ENCODE measurements at places on chromosomes 3 and 15. TPM values are rescaled to one million over a fixed set of nuclear protein-coding genes. Genes with fewer than 3 reads are reported as not detected.

The CLRN1 gene
- not detected for polyA plus RNA-seq

The ECE2 gene
- polyA plus RNA-seq: 0.49 TPM

The PLSCR5 gene
- polyA plus RNA-seq: not detected

The ITGB5 gene
- 77.2 TPM for polyA plus RNA-seq

The CHRM5 gene
- 0.03 TPM for polyA plus RNA-seq

The ESYT3 gene
- polyA plus RNA-seq: 2.4 TPM

The C3orf62 gene
- 3.0 TPM for polyA plus RNA-seq

The RHOV gene
- 4.0 TPM for polyA plus RNA-seq

The RAB6B gene
- 2.5 TPM for polyA plus RNA-seq

The FRMD4B gene
- 5.9 TPM for polyA plus RNA-seq

The ACTC1 gene
- polyA plus RNA-seq: 1,546 TPM

The CHMP2B gene
- polyA plus RNA-seq: 35.9 TPM

The GABRG3 gene
- polyA plus RNA-seq: not detected

The MAGI1 gene
- 9.7 TPM for polyA plus RNA-seq

The FXR1 gene
- 104 TPM for polyA plus RNA-seq

The SMCO1 gene
- not detected for polyA plus RNA-seq

The RASGRF1 gene
- polyA plus RNA-seq: 0.10 TPM

The VIPR1 gene
- polyA plus RNA-seq: 6.2 TPM

The POTEB2 gene
- not detected for polyA plus RNA-seq

The GRK7 gene
- 0.05 TPM for polyA plus RNA-seq

The POLQ gene
- 0.11 TPM for polyA plus RNA-seq

The CLSTN2 gene
- 1.1 TPM for polyA plus RNA-seq

The MKRN2OS gene
- 0.33 TPM for polyA plus RNA-seq

The GP5 gene
- 0.10 TPM for polyA plus RNA-seq

The CGNL1 gene
- polyA plus RNA-seq: 12.7 TPM

The GPR27 gene
- polyA plus RNA-seq: 3.3 TPM

The MYL3 gene
- 4.0 TPM for polyA plus RNA-seq

The CLDN16 gene
- polyA plus RNA-seq: 0.16 TPM

The ZIC4 gene
- not detected for polyA plus RNA-seq

The IP6K2 gene
- 83.2 TPM for polyA plus RNA-seq

The CRELD1 gene
- polyA plus RNA-seq: 72.3 TPM

The UMPS gene
- polyA plus RNA-seq: 15.0 TPM

The PRR20G gene
- not detected for polyA plus RNA-seq

The ZNF80 gene
- polyA plus RNA-seq: 0.04 TPM

The P2RY1 gene
- polyA plus RNA-seq: 4.1 TPM

The PLAAT1 gene
- 0.60 TPM for polyA plus RNA-seq

The SH2D7 gene
- polyA plus RNA-seq: not detected

The XPC gene
- polyA plus RNA-seq: 27.3 TPM

The ST8SIA2 gene
- 0.06 TPM for polyA plus RNA-seq

The EPHB1 gene
- 0.67 TPM for polyA plus RNA-seq

The FBXW12 gene
- polyA plus RNA-seq: not detected

The LSMEM2 gene
- 0.39 TPM for polyA plus RNA-seq
